ENCODE measurements at places on chromosomes 11 and 22.

- DNase-seq = no peak
These were observed 32.3 kb upstream of the POU2AF2 start for GRCh38 chr11:111213256-111213655.

GRCh38 chr11:122375687-122376399 is 259.8 kb upstream of the BLID start:
- no peak for DNase-seq

- DNase-seq = no peak
These were observed 46.1 kb upstream of the HSPA8 start for GRCh38 chr11:123107945-123108495.

- no peak for DNase-seq
These were observed at the start of gene PLEKHB1 for GRCh38 chr11:73645972-73646631. PLEKHB1 (plus strand) TSS chr11:73646581; CDS start chr11:73646609, 28 bp downstream.

- DNase-seq = no peak
These were observed 1.0 kb upstream of the ROBO4 start for GRCh38 chr11:124898711-124899110.

- no peak for DNase-seq
These were observed at the start of gene CD248 for GRCh38 chr11:66316849-66317251. CD248 (minus strand) TSS chr11:66317044; CDS start chr11:66317027, 17 bp downstream.

DNA sequence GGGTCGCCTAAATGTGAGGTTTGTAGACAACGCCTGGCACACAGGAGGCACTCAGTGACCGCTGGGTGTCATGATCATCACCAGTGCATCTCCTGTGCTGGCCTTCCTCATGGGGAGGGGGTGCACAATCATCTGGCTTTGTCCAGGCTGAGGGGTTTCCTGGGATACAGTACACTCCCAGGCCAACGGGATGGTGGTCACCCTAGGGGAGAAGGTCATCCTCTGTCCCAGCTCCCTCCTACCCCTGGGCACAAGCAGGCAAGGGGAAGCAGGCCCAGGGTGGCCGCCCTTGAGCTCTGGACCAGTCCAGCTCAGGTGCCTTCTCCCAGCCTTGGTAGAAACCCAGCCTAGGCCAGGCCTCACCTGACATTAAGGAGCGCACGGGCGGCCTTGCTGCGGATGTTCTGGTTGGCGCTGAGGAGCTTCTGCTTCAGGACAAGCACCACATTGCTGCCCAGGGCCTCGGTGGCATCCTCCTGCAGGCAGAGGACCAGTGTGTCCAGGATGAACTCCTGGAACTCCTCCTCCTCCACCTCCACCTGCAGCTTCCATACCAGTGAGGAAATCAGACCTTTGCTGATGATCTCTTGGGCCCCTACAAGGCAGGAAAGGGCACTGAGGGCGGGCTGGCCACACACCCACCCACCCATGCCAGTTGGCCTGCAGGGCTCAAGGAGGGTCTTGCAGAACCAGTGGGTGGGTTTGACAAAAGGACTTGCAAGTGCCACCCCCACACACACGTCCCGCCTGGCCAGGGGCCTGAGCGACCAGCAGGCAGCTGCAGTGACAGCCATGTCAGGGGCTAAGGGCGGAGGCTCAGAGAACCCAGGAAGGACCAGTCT is 6.6 kb upstream of the GNAZ start:
- DNase-seq = no peak

- DNase-seq = no peak
These were observed 860 bp downstream of the PRMT3 start for GRCh38 chr11:20388096-20389055.

GRCh38 chr22:17091851-17092250 is 7.1 kb downstream of the IL17RA start:
- DNase-seq = no peak

DNA sequence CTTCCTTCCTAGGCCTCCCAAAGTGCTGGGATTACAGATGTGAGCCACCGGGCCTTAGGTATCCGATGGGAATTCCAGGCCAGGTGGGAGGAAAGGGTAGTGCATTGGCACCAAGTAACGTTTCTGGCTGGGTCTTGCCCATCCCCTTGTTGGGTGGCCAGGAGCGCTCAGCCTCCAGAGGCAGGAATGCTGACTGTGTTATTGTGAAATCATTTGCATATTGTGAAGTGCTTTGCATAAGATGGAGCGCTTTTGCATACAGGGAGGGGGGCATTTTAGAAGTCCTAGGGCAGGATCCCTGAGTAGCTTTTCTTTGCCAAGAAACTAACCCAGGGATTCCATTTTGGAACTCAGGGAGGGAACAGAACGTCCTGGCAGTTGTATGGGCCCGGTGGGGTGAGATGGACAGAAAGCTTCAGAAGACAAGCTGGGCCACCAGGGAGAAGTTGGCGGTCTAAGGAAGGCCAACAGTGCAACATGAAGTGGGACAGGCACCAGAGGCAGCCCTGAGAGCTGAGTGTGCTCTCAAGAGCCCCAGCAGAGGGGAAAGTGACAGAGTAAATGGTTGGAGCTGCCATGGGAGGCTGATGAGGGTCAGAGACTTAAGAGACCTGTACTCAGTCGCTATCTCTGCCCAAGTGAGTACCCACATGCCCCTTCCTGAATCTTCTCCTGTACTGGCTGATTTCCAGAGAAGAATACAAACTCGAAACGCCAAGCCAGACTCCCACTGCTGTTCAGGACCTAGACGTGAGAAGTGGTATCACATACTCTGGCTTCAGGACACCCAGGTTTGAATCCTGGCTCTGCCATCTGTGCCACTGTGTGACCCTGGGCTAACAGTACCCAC is 1.3 kb upstream of the SLC39A13 start:
- no peak for DNase-seq

GRCh38 chr11:69970785-69971535 is 107.2 kb upstream of the ANO1 start:
- DNase-seq = no peak

GRCh38 chr11:44627911-44628729 is 62.7 kb downstream of the CD82 start:
- DNase-seq = no peak

GRCh38 chr11:107996006-107996776 is 12.5 kb upstream of the CUL5 start:
- DNase-seq = no peak

GRCh38 chr11:45924927-45925326 is 2.5 kb downstream of the LARGE2 start:
- no peak for DNase-seq

DNA sequence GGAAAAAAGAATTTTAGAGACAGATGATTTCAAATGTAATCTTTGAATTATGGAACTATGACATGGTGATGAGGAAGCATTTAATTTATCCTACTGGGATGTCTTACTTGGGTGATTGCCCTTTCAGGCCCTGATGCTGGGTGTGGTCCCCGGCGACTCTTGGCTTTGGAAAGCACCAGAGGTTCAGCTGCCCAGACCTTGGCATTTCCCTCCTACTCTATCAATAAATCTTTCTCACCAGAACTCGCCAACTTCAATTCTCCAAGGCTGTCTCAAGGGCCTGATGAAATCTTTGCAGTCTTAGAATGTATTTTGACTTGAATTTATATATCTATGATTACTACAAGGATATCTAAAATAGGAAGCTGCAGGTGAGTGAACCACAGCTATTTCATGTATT is 18.5 kb upstream of the OR4D5 start:
- no peak for DNase-seq

DNA sequence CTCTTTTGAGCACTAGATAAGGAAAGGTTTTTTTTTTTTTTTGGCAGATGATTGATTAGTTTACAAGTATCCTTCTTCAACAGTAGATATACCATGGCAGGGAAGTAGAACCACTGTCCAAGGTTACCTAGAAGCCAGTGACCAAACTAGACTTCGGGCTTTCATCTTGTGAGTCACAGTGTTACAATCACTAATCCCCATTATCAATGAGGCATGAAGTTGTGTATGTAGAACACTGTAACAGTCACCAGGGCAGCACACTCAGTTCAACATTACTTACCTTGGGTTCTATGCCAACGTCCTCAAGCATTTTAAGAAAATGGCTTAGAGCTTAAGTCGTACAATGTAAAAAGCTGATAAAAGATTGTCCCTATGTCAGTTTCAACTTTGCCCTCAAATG is 430.9 kb downstream of the ETS1 start:
- DNase-seq = no peak

DNA sequence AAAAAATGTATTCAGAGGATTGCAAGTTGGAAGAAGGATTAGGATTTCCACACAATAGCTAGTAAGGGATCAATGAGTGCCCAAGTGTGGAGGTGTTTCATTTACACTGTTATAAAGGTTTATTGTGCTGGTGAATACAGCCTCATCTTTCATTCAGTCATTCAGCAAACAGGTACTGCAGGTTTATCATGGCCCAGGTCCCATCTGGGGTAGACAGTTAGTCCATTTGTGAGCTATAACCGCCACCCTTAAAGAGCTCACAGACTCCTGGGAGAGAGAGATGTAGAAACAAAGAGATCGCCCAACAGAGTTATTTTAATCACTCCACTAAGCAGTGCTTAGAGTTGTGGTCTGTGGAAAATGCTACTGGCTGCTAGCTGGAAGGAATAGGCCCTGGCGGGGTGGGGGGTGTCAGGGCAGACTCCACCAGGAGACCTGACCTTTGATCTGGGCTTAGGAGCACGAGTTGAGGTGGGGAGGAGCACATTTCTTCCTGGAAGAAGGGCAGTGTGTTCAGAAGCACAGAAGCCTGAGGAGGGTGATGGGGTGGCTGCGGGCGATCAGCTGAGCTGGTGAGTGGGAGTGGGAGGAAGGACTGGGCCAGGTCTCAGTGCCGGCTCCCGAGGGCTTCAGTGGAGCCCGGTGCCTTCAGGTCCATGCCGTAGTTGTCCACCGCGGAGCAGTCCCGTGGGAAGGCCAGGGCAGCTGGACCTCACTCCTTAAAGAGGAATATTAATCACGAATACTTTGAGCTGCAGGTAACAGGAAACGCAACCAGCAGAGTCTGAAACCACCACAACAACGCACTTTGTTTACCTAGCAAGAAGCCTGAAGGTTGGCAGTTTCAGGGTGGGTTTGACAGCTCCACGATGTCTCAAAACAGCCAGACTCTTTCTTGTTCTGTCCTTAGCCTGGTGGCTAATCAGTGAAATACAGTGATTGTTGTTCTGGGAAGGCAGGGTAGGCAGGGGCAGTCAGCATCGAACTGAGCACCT is 11.2 kb downstream of the TOM1 start:
- no peak for DNase-seq

GRCh38 chr22:37203354-37204044 is 8.8 kb downstream of the SSTR3 start:
- no peak for DNase-seq

DNA sequence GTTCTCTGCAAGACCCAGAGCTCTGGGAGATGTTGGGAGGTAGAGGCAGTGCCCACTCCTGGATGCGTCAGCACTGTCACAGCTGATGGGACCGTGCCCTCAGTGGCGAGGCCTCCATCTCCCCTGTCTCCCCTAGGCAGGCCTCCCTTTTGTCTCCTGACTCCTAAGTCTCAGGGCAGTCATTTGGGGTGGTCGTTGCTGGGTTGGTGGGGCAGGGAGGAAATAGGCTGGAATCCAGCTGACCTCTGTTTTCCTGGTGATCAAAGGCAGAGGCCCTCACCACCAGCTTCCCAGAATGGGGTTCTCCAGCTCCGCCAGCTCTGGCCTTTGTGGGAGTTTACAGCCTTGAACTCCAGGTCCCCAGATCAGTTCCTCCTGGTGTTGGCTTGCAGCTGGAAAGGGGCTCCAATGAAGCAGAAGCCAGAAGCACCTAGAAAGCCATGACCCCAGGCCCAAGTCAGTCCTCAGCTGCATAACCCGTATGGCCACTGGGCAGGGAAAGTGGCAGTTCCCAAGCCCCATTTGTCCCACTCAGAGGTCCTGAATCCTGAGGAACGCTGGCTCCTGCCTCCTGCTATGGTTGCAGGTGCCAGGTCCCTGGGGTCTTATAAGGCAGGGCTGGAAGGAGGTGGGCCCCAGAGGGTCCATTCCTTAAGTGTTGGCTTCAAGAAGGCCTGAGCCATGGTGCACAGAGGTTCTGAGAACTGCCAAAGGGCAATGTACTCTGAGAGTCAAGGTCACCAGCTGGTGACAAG is 7.3 kb upstream of the FXYD2 start:
- no peak for DNase-seq

GRCh38 chr11:62195945-62196344 is 5.9 kb downstream of the SCGB1D1 start:
- DNase-seq = no peak

GRCh38 chr11:72015511-72016061 is 16.9 kb downstream of the IL18BP start:
- no peak for DNase-seq

DNA sequence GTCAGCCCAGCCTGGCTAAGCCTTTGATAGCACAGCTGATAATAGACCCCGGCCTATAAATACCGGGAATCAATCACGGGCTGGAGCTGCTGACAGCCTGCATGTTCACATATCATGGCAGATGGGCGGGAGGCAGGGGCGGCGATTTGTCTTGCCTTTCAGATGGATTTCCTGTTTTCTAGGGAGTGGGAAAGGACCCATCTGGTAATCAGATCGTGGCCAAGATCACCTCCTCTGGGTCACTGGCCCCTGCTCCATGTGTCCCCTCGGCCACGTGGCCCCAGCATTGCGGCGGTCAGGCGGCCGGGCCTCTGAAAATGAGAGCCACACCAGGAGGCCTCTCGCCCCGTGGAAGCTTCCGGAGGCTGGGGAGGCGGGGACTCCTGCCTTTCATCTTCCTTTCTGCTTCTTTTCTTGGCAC is 36.6 kb downstream of the SMIM38 start:
- DNase-seq = no peak

DNA sequence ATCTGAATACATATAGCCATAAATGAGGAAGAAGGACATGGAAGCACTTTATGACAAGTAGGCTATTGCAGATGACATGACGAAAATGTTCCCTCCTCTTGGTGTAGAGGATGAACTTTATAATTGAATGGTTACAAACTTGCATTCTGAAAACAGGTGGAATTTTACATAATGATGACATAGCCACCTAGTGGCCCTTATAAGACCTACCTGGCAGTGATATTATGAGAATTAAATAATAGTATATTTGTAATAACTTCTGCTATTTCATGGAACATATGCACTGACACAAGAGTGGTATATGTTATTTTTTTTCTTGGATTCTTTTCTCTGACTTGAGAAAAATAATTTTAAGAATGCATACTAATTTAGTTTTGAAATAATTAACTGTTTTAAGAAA is 22.9 kb downstream of the TRIM22 start:
- no peak for DNase-seq

DNA sequence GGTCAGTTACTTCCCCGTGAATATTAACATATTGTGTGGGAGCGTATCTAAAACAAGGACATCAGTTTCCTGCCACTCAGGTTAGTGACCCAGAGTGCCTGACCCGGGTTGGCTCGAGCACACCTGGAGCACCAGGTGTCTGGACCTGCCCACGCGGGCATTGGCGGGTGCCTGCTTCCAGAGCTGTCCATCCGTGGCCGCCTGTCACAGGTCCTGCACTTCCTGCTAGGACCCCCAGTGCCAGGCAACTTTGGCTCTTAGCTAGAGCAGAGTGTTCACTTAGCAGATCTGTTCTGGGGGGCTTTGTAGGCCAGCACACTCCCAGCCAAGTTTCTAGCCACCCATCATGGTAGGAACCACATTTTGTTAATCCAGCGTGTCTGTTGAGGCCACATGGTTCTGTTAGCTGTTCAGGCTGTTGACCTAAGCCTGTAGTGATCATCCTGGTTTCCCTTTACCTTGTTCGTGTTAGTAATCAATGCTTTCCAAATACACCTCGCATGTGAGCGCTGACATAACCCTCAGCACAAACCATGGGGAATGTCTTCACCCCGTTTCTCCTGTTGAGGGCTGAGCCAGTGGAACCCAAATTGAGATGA is 29.5 kb downstream of the MOV10L1 start:
- DNase-seq = no peak

GRCh38 chr11:111815489-111815888 is 49.3 kb upstream of the PPP2R1B start:
- no peak for DNase-seq

GRCh38 chr11:95925011-95925410 is 1.1 kb upstream of the MTMR2 start:
- DNase-seq = no peak
